ENCODE measurements at places on chromosomes 7 and 10.

GRCh38 chr7:105219771-105220160 lies 169.0 kb downstream of the SRPK2 start:
- no peak for DNase-seq

- peak; percentile 83 for DNase-seq
Observed at GRCh38 chr10:112949875-112950507, at the start of gene TCF7L2. TSS of gene TCF7L2 (plus strand) at chr10:112950247. CDS start at chr10:112950757, 510 bp downstream.

GRCh38 chr10:102231357-102232318 lies 5.5 kb downstream of the ELOVL3 start:
- peak; percentile 84 for DNase-seq

- DNase-seq, result no peak
Observed at GRCh38 chr10:35463105-35463867, 127.0 kb downstream of the CCNY start.

GRCh38 chr7:114930107-114930661 lies 8.3 kb downstream of the MDFIC start:
- no peak for DNase-seq

DNA sequence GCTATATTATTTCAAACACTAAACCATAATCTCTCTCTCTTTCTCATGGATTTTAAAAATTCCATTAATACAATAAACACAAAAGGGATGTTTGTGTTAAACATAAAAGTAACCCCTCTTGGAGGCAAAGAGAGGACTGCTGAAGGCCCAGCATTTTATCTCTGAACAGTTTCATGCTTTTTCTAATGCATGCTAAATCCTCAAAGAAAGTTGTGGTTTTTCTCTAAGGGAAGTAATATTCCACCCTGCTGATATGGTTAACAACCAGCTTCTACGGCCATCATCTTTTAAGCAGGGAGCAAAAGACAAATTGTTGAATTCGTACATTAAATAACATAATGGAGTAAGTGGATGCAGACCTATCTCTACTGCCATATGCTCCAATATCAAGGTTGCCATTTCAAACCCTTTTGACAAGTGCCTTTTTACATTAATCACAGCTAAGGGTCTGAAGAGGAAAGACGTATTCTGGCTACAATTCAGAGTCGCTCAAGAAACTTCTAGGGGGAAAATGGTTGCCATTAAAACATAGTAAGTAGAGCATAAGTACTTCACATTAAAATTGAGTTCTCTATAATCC lies 103.1 kb downstream of the SLC25A13 start:
- DNase-seq, result no peak

DNA sequence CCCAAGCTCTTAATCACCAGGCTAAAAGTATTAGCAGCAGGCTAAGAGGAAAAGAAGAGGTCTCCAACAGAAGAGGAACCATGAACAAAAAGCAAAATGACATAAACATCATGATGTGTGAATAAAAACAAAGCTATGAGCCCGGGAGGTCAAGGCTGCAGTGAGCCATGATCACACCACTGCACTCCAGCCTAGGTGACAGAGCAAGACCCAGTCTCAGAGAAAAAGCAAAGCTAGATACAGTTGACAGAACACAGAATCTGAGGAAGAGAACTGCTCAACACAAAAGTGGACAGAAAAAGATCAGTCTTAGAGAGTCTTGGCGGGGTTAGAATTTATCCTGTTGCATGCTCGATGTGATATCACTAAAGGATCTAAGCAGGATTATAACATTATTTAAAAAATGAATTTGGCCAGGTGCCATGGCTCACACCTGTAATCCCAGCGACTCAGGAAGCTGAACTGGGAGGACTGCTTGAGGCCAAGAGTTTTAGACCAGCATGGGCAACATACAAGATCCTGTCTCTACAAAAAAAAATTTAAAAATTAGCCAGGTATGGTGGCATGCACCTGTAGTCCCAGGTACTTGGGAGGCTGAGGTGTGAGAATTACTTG lies 37.5 kb downstream of the NT5C2 start:
- no peak for DNase-seq

GRCh38 chr7:90580051-90580450 lies 16.1 kb upstream of the CDK14 start:
- no peak for DNase-seq

DNA sequence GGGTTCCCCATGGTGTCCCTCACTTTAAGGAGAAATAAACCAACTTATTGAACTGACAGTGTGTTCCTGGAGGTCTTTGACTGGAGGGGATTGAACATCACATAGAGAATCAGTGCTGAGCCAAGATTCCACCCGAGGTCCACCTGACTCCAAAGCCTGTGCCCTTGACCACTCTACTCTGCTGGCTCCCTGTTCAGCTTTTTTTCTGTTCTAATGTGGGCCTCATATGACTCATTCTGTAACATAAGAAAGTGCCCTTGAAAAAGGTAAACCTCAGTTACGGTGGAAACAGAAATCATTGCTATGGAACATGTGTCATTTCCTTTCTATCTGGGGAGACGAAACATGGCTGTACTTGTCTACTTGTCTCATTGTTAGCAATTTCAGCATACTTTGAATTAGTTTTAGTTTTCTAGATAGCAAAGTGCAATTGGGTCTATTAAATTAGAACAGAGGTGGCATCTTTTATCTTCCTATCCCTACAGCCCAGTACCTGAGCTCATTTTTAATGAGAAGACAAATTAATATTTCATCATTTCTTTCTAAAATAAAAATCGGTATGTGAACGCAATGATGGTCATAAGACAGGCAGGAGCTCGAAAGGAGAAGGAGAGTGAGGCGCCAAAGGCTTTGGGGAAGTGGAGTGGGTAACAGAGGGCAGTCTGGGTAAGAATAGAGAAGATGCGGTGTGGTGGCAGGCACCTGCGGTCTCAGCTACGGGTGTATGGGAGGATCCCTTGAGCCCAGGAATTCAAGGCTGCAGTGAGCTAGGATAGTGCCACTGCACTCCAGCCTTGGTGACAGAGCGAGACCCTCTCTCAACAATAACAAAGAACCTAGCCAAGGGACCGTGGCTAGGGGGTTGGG lies 1.5 kb downstream of the GSDME start:
- no peak for DNase-seq

GRCh38 chr10:100827819-100828737 lies 82.7 kb downstream of the PAX2 start:
- peak; percentile 68 for DNase-seq

GRCh38 chr10:123213192-123213591 lies 59.0 kb downstream of the BUB3 start:
- DNase-seq, result no peak
